ENCODE measurements at places on chromosomes 7 and 10. TPM values are rescaled to one million over a fixed set of nuclear protein-coding genes. Genes with fewer than 3 reads are reported as not detected.

DNA sequence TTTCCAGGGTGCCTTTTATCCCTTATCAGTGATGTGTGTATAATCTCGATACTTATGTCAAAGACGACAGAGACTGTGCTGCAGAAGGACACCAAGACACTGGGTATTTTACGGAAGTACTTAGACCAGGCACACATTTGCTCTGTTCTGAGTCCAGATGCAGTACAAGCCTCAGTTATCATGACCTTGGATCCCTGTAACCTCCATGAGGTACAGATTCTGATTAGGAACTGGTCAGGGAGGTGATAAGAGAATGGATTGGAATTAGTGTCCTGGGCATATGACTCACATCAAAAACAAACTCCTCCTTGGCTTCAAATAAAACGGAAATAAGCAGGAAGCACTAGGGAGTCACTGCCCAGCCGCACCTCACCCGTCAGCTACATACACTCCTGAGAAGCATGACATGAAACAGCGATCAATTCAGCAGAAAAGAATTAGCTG lies 146.5 kb downstream of the SFMBT2 start:
- no peak for DNase-seq

- no peak for DNase-seq
These were observed 55.6 kb downstream of the CRTAC1 start for GRCh38 chr10:97974526-97975525.

The ZNF777 gene
- 7.6 TPM for total RNA-seq

GRCh38 chr7:54831644-54832095 lies 72.7 kb upstream of the SEC61G start:
- DNase-seq = no peak

GRCh38 chr7:121605317-121605680 lies 209.2 kb upstream of the FAM3C start:
- no peak for DNase-seq

- DNase-seq = no peak
These were observed 202.8 kb upstream of the MKLN1 start for GRCh38 chr7:131124867-131125266.

The SP4 gene
- total RNA-seq = 6.1 TPM

GRCh38 chr10:91711885-91712680 lies 79.2 kb upstream of the PPP1R3C start:
- DNase-seq = no peak
